ENCODE measurements at places on chromosomes 12 and 14.

GRCh38 chr12:120856980-120857379 is 47.2 kb downstream of the SPPL3 start:
- DNase-seq: no peak

DNA sequence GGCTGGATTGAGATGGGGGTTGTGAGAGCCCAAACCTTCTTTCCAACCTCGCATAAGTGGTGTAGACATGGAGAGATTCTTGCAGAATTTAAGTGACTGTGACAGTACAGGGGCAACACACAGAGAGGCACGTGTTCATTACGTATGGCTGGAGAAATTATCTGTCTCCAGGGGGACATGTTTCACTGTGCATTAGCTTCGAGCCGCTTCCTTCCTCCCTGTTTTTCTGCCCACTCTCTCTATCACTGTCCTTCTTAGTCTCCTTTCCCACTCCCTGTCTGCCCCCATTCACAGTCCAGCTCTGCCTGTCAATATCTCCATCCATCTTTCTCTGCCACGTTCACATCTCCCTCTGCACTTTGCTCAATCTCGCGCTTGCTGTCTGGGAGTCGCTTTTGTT is 11.5 kb upstream of the C14orf93 start:
- DNase-seq: no peak

GRCh38 chr14:70821584-70822529 is 12.5 kb upstream of the MAP3K9 start:
- DNase-seq: peak; percentile 17

- DNase-seq: no peak
Observed at GRCh38 chr14:73759183-73759713, 45.1 kb upstream of the PNMA1 start.

DNA sequence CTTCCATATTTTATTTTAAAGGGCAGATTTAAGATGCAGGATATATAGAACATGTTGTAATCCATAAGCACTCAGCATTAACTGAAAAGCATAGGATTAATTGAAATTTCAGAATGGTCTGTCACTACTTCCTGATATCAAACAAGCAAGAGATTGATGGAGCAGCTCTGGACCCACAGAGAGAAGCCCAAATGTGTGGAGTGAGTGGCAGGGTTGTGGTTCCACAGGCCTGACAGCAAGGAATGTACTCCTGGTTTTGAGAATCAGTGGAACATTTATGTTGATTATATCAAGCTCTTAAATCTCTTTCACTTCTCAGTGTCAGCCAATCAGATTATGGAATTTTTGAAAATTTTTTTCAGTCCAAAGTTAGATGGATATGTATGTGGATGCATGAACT is 267.6 kb upstream of the PRICKLE1 start:
- DNase-seq: no peak

DNA sequence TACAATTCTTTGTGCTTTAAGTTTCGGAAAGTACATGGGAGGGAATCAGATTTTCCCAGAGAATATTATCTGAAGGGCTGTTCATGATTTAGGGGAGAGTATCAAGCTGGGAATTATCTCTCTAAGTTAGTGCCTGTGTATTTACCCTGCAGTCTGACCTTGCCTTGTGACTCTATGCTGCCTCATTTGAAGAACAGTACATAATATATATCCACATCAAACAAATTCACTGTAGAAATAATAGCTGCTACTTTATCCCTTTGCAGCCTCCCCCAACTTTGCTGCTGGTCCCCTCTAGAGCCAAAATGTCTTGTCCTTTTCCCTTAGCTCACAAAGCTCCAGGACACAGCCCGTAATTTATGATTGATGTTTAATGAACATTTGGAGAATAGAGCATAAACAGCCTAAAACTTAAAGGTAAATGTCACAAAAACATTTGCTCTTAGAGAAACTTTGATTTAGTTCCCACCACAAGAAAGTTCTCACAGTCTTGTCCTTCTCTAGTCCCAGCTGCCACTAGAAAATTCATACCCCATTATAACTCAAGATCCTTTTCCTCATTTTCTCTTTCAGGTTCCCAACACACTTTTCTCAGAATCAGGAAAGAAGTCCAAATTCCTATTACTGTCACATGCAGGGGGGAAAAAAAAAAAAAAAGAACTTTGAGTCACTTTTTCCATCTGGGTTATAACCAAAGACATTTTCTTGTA is 1009.6 kb downstream of the FLRT2 start:
- DNase-seq: no peak

DNA sequence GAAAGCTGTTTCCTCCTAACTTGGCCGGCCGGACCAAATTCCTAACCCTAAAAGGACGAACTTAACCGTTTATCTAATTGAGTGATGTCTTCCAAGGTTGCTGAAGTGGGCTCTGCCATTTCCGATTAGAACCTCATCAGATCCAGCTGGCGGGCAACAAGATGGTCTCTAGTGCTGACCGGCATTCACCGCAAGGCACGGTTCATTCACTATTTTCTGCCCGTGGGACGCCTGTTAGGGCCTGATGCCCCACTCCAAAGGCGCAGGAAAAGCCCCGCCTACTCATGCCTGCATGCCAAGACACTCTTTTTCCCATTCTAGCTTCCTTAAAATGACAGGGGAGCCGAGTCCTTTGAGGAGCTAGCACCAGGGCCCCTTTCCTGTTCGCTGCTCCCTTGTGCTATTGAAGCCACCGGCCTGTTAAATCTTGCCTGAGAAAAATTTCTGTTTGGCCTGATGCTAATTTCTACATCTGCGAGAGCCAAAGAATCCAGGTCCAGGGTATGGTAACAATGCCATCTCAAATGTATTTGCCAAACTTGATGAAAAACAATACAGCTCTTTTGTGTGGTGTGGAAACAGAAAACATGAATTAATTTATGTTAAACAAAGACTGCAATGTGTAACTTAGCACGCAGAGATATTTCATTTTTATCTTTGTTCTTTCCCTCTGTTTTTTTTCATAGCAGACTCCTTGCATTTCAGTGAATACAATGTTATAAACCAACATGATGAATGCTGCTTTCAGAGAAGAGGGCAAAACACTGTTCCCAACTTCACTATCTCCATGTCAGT is 1071.2 kb upstream of the USP15 start:
- DNase-seq: no peak

DNA sequence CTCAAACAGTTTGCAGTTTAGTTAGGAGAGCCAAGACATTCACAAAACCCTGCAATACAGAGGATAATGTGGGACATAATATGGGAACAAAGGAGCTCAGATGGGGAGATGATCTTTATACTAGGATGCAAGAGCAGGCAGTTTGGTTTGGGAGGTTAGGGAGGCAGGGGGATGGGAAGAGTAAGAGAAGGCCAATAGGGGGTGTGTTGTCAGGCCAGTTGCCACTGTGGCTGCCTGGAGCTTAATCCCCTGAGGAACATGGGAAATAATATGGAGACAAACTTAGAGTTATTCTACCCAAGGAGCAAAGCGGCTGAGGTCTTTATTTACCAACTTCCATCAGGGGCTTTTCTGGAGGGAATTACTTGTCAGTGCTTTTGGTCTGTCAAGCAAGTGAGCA is 10.0 kb upstream of the CSRP2 start:
- no peak for DNase-seq

DNA sequence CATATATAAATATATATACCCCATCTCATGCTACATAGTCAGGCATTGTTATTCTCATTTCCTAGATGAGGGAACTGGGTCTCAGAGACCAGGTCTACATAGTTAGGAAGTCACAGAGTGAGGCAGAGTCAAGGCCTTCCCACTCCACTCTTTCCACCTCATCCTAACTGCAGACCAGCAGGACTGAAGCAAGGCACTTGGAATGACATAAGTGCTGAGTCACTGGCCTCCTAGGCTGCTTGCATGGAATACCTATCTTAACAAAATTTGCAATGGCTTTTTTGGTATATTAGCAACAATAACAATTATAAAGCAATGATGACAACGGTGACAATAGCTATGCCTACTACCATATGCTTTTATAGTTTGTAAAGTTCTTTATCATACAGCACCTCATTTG is 5.4 kb upstream of the ANO4 start:
- no peak for DNase-seq

- DNase-seq: no peak
Observed at GRCh38 chr12:67669934-67670631, 21.5 kb downstream of the DYRK2 start.

GRCh38 chr14:49617852-49618519 is 2.4 kb downstream of the RPL36AL start:
- no peak for DNase-seq

GRCh38 chr14:29687866-29688265 is 239.8 kb downstream of the PRKD1 start:
- no peak for DNase-seq

All from memory B cell (primary cell).